ENCODE measurements at places on chromosomes 16 and 17.

DNA sequence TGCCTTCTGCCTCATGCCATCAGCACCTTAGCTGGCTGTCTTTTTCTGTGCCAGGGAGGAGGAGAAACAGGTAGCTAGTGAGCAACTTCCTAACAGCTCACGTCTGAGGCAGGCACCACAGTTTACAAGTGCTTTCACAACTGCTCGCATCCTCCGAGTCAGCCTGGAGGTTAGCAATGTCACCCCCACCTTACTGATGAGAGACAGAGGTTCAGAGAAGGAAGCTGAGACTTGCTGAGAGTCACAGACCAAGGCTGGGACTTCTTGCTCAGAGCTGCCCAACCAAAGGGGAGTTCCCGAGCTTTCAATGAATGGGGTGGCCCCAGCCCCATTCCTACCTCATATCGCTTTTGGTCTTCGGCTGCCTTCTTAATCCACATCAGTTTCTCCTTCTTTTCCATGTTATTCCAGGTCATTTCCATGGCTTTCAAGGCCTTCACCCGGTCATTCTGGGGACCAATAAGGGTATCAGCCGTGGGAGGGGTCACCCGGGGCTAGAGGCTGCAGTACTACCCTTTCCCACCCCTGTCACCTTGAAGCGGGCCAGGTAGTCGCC lies 9.6 kb downstream of the UBTF start:
- no peak for DNase-seq

GRCh38 chr17:34398990-34399389 lies 36.0 kb upstream of the CCL1 start:
- DNase-seq: no peak

GRCh38 chr16:81885976-81886586 lies 107.0 kb downstream of the PLCG2 start:
- DNase-seq: no peak

DNA sequence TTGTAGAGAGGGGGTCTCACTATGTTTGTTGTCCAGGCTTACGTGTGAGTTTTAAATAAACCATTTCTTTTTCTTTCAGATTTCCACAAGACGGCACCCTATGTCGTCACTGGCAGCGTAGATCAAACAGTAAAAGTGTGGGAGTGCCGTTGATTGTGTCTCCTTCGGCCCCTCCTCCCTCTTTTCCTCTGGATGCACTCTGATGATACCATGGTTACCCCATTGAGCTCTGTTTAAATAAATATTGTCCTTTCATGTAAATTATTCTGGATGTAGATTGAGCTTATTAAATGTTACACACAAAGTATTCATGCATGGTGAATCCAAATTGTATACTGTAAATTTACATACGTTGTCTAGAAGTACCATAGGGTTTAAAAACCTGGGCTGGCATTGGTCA lies 29.9 kb downstream of the CLUH start:
- DNase-seq: no peak

- no peak for DNase-seq
These were observed 40.2 kb upstream of the CIBAR2 start for GRCh38 chr16:85152414-85153030.

DNA sequence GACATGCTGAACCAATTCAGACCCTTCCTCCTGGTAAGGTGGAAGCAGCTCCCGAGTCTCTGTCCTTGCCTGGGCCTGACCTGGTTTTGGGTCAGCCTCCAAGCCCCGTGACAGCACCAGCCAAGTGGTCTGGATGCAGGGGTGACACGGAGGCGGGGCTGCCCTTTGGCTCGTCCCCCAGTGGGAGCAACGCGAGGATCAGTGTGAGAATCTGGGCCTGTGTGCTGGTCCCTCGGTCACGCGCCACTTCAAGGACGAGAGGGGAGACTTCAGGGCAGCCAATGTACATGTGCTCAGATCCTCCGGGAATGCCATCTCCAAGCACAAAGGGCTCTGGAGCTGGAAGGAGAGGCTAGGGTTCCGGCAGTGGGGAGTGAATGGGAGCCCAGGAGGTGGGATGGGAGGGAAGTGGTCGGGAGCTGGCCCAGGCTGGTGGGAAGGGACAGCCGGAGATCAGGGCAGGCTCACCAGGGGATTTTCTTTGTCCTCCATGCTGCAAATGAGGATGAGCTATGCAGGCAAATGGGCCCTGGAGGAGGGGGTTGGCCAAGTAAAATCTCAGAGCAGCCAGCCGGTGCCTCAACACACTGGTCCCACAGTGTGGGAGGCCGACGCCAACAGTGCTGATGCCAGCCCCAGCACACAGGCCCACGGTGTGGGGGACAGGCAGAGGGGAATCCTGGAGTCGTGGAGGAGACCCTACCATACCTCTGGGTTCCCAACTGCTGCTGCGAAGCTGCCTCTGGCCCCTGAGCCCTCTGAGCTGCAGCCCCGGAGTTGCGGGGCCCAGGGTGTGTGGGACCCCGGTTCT lies 4.2 kb upstream of the NDRG4 start:
- DNase-seq: no peak

DNA sequence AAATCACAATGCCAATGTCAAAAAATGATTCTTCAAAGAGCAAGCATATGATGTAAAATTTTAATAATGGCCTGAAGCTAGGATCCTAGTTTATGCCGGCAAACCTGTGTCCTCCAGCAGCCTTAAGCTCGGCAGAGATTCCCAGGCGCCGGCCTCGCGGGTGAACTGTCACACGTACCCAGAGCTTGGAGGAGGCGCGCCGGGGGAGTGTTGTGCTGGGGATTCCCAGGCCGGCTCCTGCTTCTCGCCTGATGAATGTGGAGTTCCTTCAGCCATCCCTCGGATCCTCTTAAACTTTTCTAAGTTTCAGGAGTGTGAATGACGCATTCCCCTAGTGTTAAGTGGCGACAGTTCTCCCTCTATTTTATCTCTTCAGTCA lies 19.1 kb upstream of the NTN1 start:
- no peak for DNase-seq

- no peak for DNase-seq
These were observed at the start of gene MED13 for GRCh38 chr17:62064791-62065563. Gene MED13, minus strand, starts transcription at chr17:62065278. Its CDS starts 73 bp downstream, at chr17:62065205.

GRCh38 chr17:21361020-21361809 lies 14.9 kb upstream of the KCNJ12 start:
- DNase-seq: no peak

- DNase-seq: no peak
These were observed 4.4 kb downstream of the RPL3L start for GRCh38 chr16:1950047-1950446.

- DNase-seq: no peak
These were observed 1.9 kb upstream of the CASKIN1 start for GRCh38 chr16:2198283-2198682.

DNA sequence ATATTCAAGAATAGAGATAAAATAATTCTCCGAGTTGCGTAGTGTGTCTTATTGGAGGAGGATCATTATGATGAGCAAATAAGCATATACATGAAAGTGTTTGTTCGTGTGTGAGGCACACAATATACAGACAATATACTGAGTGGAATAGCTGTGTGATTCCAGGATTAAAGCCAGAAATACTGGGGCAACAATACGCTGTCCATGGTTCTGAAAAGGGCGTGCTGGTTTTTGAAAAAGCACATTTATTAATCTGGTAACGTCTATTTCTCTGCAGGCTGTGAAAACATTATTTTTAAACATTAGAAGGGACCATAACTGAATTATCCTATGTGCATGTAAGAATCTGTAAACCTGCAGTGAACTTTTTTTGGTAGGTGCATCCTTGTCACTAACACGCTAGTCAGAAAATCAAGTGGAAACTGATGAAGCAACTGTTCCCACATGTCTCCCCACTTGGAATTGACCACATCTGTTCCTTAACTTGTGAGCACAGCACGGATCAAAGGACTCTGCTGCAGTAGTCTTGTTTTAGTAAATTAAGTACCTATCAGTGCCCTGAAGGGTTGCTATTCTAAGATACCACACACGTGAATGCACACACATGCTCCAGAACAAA lies 346.0 kb downstream of the GRIN2A start:
- DNase-seq: no peak

DNA sequence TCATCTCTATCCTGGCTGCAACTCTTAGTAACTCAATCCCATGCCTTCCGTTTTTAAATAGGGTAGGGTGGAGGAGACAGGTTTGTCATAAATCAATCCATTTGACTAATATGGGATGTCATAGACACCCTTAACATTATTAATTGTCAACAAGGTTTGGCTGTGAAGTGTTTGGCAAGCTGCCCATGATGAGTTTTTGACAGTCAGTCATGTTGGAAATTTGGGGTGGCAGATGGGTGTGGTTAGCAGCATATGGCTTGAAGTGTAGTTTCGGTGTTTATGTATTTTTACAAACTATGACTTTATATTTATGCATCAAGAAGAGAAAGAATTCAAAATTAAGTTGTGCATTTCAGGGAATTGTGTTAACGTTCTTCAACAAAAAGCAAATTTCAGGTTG lies 221.8 kb upstream of the CDH5 start:
- DNase-seq: no peak

- DNase-seq: no peak
These were observed 13.0 kb downstream of the PIRT start for GRCh38 chr17:10824874-10825273.

- DNase-seq: no peak
These were observed 439 bp downstream of the TRIM25 start for GRCh38 chr17:56913353-56913866.

- DNase-seq: no peak
These were observed 83.7 kb downstream of the DNAH17 start for GRCh38 chr17:78493450-78493849.

GRCh38 chr17:67198131-67198530 lies 46.9 kb downstream of the HELZ start:
- DNase-seq: no peak

DNA sequence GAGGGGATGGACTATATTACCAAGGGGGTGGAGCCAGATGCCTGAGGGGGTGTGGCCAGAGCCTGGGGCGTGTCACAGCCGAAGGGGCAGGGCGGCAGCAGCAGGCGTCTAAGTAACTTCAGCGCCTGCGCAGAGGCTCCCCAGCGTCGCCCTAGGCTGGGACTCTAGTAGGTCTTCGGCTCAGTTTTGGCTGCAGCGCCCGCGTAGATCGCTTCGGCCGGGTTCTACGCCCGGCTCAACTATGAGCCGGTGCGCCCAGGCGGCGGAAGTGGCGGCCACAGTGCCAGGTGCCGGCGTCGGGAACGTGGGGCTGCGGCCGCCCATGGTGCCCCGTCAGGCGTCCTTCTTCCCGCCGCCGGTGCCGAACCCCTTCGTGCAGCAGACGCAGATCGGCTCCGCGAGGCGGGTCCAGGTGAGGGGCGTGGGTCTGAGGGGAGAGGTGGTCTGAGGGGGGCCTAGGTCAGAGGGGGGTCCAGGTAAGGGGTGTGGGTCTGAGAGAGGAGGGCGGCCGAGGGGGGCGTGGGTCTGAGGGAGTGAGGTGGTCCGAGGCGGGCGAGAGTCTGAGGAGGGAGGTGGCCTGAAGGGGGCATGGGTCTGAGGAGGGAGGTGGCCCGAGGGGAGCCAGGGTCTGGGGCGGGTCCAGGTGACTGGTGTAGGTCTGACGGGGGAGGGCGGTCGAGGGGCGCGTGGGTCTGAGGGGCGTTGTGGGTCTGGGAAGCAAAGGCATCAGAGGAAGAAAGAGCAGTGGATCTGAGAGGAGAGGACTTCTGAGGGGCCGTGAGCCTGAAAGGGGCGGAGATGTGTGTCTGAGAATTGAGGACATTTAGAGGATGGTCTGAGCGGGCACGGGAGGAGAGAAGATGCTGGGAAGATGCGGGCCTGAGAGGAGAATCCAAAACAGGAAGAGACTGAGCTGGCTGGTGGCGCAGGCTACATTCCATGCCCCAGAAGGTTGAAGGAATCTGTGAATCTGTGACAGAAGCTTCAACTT lies at the start of gene LPCAT2:
Gene LPCAT2, plus strand, starts transcription at position 132 of the 991 bp plus-strand sequence. Its CDS starts 110 bp downstream, at position 242.
- DNase-seq: peak; percentile 59

- no peak for DNase-seq
These were observed 112.3 kb upstream of the CLEC3A start for GRCh38 chr16:77910021-77910420.

- peak; percentile 56 for DNase-seq
These were observed at the start of gene ZDHHC7 for GRCh38 chr16:85010931-85011845. Gene ZDHHC7, minus strand, starts transcription at chr16:85011535. Its CDS starts 20,917 bp downstream, at chr16:84990618.

DNA sequence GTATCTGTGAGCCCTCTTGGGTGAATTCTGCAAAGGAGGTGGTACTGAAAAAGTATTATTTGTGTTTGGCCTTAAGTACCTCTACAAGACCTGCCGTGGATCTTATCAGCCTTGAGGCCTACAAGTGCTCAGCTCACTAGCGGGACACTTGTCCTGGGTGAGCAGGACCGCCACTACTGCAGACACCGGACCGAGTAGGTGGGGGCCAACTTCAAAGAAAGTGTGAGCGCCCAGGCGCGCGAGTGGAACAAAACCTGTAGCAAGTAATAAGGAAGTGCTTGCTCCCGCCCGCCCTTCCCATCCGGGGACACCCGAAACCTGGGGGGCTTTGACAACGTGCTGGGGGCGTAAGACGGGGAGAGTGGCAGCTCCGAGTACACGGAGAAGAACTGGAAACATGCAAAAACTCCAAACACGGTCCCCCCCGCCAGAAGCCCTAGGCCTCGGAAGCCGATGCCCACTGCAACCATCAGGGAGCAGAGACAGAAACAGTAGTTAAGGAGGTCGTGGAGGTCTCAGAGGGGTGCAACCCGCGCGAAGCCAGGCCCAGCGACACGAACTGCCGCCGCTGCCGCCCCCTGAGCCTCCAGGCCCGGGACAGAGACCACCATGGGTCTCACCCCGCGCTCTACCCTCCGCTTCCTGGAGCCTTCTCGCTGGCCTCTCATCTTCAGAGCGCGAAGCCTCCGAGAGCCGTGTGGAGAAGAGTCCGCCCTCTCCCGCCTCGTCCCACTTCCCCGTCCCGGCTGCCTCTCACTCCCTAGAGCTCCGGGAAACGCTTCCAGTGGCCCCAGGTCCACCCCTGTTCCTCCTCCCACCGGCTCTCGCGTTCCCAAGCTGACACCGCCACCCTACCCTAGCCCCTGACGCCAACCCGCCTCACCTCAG lies 537 bp downstream of the CNOT1 start:
- DNase-seq: no peak

GRCh38 chr16:57970970-57971369 lies at the start of gene CNGB1:
Gene CNGB1, minus strand, starts transcription at chr16:57971128. Its CDS starts 3,842 bp downstream, at chr16:57967286.
- DNase-seq: no peak

- no peak for DNase-seq
These were observed 70.3 kb downstream of the MYO1D start for GRCh38 chr17:32806646-32807045.

Measured in AG09319 (cell line).